ENCODE measurements at places on chromosomes 5 and 9.

DNA sequence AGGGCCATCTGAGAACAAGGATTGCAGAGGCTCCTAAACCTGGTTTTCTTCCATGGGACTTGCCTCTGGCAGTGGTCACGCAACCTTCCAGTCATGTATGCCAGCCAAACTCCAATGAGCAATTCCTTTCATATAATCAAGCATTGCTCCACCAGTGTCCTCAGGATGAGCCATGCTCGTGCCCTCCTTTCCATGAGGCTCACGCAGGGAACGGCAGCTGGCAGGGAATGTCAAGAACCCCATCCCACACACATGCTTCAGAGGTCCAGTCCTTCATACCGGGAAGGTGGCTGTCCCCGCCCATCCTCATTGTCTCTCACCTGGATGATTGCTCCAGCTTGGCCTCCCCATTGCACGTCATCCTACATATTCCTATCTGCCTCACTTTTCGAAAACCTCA lies 13.4 kb upstream of the ZBTB34 start:
- DNase-seq = no peak

GRCh38 chr9:130143958-130144366 lies 28.2 kb upstream of the NCS1 start:
- no peak for DNase-seq

GRCh38 chr5:60487885-60488442 lies 212.0 kb downstream of the DEPDC1B start:
- DNase-seq = no peak

DNA sequence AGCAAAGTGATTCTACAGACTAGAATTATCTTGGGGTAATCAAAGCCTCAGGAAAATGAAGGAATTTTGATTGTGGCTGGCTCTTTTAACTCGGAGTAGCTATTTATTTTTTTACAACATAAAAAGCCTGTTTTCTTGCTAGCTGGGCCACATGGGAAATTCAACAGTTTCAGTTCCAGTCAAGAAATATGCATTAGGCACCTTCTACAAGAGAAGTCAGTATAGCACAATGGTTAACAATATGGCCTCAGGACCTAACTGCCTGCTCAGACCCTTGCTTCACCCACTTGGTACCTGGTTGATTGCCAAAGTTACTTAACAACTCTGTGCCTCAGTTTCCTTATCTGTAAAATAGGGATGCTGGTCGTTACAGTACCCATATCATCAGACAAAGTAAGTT lies 586.2 kb downstream of the ZNF608 start:
- DNase-seq = no peak

DNA sequence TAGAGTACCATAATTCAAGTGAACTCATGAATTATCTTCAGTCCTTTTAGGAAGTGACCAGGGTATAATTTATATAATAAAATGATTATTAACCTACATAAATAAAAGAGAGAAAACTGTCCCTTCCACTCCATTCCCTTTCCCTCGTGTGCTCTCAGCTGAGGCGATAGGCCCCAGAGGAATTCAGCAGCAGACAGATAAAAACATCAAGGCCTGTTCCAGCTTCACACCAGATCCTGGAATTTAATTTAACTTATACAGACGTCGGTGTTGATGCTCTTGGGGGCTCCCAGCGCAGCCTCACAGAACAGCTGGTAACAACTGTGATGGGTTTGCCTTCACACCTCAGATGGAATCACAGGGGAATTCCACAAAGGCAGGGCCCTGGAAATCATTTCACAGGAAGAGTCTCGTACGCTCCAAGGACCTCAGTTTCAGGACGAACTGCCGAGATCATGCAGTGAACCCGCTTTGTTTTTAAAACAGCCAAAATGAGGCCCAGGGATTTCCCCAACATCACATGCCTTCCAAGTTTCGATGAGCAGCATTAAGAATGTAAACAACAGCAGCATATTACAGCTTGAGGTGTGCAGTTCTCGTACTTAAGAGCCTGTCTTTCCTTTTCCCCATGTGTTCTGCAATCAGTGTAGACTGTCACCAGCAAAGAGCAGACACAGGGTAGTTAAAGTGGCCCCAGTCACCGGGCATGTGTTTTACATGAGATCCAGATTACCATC lies 73.6 kb upstream of the ALDH1B1 start:
- DNase-seq = no peak

DNA sequence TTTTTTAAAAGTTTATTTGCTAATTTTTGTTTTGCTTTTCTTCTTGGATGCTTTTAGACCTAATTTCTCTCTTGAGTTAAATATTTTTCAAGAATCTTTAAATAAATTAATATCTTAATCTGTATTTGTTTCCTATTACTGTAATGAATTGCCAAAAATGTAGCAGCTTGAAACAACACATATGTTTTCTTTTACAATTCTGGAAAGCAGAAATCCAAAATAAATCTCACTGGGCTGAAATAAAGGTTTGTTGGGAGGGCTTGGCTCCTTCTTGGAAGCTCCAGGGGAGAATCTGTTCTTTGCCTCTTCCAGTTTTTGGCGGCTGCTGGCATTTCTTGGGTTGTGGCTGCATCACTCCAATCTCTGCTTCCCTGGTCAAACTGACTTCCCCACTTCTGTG lies 658.1 kb upstream of the ARRDC3 start:
- DNase-seq = no peak

DNA sequence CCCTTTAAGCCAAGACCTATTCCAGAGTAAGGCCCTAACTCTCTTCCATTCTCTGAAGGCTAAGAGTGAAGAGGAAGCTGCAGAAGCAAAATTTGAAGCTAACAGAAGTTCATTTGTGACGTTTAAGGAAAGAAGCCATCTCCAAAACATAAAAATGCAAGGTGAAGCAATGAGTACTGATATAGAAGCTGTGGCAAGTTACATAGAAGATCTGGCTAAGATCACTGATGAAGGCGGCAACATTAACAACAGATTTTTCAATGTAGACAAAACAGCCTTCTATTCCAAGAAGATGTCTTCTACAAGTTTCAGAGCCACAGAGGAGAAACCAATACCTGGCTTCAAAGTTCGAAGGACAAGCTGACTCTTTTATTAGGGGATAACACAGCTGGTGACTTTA lies 1143.4 kb downstream of the CDH12 start:
- DNase-seq = no peak

DNA sequence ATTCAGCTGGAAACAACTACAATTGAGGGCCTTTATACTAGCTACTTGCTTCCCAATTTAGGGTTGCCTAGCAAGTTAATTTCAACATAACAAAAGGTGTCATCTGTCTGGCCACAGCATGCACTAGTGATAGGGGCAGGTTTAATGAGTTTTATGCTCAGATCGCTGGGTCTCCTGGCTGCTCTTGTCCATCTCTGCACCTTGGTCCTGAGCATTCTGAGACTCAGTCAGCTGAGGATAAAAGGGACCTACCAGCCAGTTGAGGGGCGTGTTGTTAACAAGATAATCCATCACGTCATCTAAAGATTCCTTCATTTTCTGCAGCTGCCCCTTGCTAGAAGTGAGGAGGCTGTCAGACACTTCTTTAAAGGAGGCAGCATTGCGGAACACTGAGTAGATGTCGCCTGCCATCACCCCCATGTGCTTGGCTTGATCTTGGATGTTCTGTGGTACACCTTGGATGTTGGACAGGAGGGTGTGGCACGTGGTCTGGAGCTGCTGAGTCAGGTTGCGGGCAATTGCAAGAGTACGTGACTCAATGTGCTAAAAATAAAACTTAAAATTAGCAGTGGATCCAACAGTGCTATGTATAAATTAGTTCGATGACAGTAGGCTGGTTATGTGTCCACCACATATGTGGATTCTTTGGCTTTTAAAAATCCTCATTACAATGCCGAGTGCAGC lies 11.0 kb downstream of the PLIN2 start:
- no peak for DNase-seq

DNA sequence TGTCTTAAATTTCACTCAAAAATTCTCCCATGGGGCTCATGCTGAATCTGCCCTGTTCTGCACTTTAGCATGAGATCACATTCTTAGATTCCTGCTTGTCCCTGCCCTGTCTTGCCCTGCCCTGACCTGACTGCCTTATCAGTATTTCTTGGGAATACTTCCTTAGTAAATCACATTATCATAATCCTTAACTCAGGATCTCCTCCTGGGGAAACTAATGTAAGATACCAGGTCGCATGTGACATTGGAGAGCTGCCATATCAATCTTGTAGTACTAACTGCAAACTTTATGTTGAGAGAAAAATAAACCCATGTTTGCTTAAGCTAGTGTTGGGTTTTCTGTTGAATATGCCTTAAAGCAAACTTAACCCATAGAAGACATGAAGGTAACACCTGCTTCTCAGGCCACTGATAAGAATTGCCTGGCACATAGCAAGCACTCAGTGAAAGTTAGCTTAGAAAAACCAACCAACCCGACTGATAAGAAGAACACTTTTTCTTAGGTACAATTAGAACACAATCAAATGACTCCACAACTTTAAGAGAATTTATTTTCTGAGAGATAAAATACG lies 53.3 kb downstream of the IL33 start:
- DNase-seq = no peak

DNA sequence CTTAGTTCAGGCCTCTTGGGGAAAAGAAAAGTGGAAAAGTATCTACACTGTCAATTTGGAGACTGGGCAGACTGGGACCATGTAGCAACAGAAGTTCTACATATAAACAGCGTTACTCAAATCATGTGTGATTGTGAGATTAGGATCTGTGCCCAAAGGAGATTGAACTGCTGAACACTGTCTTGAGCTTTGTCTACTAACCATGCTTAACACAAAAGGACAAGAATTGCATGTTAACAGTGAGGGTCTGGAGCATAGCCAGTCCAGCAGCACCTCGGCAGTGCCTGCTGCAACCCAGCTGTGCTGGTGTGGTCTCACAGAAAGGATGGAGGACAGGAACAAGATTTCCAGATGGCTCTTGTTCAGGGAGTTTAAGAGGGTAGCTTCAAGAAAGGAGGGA lies 5.7 kb downstream of the PAM start:
- no peak for DNase-seq

DNA sequence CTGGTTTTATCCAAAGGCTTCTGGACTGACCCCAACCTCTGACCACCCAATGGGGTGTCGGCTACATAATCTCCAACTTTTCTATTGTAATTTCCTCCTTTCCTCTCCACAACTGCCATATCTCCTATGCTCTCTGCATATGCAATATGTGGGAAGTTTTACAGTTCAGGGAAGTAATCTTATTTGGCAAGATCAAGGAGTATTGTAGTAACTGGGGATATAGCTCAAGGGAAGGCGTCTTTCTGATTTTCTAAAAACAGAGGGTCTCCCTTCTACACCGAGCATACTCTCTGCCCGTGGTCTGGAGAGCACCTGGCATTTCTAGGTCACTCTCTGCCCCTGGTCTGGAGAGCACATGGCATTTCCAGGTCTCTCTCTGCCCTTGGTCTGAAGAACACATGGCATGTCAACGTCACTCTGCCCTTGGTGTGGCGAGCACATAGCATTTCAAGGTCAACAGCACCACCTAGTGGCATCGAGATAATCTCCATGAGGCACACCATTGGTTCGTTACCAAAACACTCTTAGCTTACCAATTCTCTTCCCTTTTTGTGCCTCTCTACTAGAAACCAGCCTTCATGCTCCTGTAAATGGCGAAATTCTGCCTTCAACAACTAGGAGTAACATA lies 616.4 kb upstream of the NUDT12 start:
- peak; percentile 74 for DNase-seq

- DNase-seq = no peak
Observed at GRCh38 chr5:88203981-88204750, 64.5 kb downstream of the TMEM161B start.

- peak; percentile 6 for DNase-seq
Observed at GRCh38 chr9:15873573-15874177, 320.8 kb downstream of the CCDC171 start.

- DNase-seq = no peak
Observed at GRCh38 chr9:113875459-113876150, 504 bp upstream of the ZNF618 start.

DNA sequence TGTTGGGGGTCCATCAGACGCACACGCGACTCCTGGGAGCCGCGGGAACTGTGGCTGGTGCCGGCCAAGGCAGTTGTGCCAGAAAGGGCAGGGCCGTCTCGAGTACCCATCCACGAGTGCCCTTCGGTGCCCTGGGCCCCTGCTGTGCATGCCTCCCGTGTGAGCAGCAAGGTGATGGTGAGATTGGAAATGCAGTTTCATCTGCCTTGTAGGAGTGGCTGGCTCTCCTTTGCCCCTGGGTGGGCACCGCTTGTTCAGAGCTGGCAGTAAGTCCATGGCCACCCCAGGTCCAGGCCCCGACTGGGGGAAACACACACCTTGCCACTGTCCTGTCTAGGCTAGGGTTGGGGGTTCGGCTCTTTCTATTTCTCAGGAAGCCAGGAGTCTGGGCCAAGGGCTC lies 5.7 kb downstream of the NKD2 start:
- no peak for DNase-seq

GRCh38 chr9:93669116-93669957 lies 93.0 kb downstream of the PHF2 start:
- DNase-seq = no peak

DNA sequence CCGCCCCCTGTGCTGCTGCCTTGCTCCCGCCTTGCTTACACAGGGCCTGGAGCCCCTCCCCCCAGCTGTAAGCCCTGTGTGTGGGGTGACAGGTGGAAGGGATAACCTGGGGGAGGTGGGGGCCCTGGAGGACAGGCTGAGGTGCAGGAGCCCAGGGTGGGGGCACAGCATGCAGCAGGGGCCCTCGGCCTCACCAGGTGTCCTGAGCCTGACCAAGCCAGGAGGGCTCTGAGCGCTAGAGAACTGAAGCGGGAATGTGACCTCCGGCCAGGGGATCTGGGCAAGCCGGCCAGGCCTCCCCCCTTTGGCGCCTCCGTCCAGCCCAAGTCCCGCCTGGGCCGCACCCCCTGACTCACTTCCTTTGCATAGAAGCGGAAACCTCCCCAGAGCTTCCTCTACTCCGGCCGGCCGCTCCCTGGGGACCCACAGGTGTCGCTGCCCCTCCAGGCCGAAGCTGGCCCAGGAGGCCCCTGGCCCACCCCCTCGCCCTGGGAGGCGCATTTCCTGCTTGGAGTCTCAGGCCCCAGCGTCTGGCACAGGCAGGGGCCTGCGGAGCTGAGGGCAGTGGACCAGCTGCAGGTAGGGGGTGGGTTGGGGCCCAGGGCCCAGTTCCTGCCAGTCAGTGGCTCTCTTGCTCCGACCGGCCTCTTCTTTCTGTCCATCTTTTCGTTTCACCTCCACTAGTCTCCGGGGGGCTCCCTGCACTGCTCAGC lies at the start of gene TOR4A:
Gene TOR4A (plus strand): TSS at position 398 of the 713 bp plus-strand sequence. CDS start 964 bp downstream, outside the sequence.
- peak; percentile 97 for DNase-seq

- no peak for DNase-seq
Observed at GRCh38 chr9:76519075-76519835, 60.3 kb downstream of the GCNT1 start.

- peak; percentile 17 for DNase-seq
Observed at GRCh38 chr9:120109242-120109641, 470.7 kb downstream of the CDK5RAP2 start.

GRCh38 chr5:134590992-134591659 lies 41.5 kb downstream of the SAR1B start:
- no peak for DNase-seq

- DNase-seq = no peak
Observed at GRCh38 chr5:96627792-96628398, 34.3 kb upstream of the CAST start.

Measured in K562 (cell line).